Mammary microvascular endothelial cell (primary cell): ENCODE measurements at places on chromosomes 3 and 15. TPM values are rescaled to one million over a fixed set of nuclear protein-coding genes. Genes with fewer than 3 reads are reported as not detected.

PCLAF gene
- 42.4 and 50.4 TPM in 2 replicates for total RNA-seq

OTOL1 gene
- total RNA-seq: not detected in 2 replicates

SKOR1 gene
- total RNA-seq: not detected in 2 replicates

CHCHD6 gene
- total RNA-seq: 7.7 and 8.2 TPM in 2 replicates

SLCO3A1 gene
- 0.07 and 0.59 TPM in 2 replicates for total RNA-seq

SNRK gene
- 134 TPM in 2 replicates for total RNA-seq

NOX5 gene
- not detected in 2 replicates for total RNA-seq

MST1R gene
- 0.79 and 1.7 TPM in 2 replicates for total RNA-seq

MAP1A gene
- 0.67 and 0.84 TPM in 2 replicates for total RNA-seq

PATL2 gene
- 0.33 TPM in 1 of 2 replicates, not detected in the other for total RNA-seq

EFCAB12 gene
- total RNA-seq: not detected in 2 replicates

CLDND1 gene
- total RNA-seq: 90.1 and 108 TPM in 2 replicates

ONECUT1 gene
- total RNA-seq: not detected in 2 replicates
